NCI-H1694 treated with DMSO at 0.1 percent for 48 hours (cell line): ENCODE measurements at places on chromosomes 12 and 14.

GRCh38 chr12:126424696-126425095 lies 1359.5 kb downstream of the AACS start:
- DNase-seq, result no peak

- DNase-seq, result no peak
Measured at GRCh38 chr14:68656452-68656851, 136.4 kb downstream of the ZFP36L1 start.

- DNase-seq, result peak; percentile 60
Measured at GRCh38 chr14:81085596-81085995, 130.2 kb downstream of the TSHR start.

- no peak for DNase-seq
Measured at GRCh38 chr14:55188686-55189295, 2.6 kb downstream of the DLGAP5 start.

GRCh38 chr12:109716512-109717389 lies 3.1 kb downstream of the FAM222A start:
- peak; percentile 76 for DNase-seq

DNA sequence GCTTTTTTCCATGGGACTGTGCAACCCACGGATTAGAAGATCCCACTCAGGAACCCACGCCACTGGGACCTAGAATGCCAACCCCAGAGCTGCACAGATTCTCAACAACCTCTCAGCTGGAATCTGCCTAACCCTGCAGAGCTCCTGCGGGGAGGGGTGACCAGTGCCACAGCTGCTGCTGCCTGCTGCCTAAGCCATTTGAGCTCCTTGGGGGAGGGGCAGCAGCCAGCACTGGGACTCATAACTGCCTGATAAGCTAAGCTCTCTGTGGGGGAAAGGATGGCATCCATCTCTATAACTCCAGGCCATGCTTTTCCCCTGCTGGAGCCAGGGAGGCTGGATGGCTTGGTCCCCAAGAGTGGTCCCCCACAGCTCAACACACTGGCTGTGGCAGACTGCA lies 182.8 kb downstream of the SLC5A8 start:
- no peak for DNase-seq

DNA sequence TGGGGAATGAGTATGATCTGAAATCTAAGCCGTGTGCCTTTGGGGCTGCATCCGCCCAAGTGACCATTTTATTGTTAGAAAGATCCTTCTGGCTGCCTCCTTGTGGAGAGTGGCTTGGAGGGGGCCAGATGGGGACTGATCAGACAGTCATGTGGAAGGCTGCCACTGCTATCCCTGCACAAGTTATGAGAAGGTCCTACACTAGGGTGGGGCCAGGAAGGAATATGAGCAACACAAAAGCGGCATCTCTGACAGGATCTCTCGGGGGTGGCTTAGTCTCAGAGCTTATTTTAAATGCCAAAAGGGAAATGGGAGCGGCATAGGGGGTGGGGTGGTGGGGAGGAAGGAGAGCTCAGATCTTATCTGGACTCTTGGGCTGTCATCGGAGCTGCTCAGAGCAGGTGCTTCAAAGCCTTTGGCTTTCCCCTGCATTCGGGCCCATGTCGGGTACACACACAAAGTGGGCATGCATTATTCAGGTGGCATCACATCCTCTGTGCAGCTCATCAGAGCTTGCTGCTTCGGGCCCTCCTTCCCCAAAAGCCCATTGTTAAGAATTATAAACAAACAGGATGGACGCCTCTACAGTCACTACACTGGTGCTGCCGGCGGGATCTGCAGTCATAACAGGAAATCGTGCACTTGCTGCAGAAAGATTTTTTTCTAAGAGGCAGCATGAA lies 805.4 kb downstream of the VRK1 start:
- no peak for DNase-seq

GRCh38 chr12:65948320-65949008 lies 124.2 kb downstream of the HMGA2 start:
- no peak for DNase-seq

GRCh38 chr14:39469094-39469710 lies 37.0 kb upstream of the FBXO33 start:
- no peak for DNase-seq

GRCh38 chr12:52906191-52906601 lies 1.3 kb upstream of the KRT8 start:
- DNase-seq, result no peak

- DNase-seq, result no peak
Measured at GRCh38 chr12:22525426-22525825, 18.9 kb downstream of the C2CD5 start.

DNA sequence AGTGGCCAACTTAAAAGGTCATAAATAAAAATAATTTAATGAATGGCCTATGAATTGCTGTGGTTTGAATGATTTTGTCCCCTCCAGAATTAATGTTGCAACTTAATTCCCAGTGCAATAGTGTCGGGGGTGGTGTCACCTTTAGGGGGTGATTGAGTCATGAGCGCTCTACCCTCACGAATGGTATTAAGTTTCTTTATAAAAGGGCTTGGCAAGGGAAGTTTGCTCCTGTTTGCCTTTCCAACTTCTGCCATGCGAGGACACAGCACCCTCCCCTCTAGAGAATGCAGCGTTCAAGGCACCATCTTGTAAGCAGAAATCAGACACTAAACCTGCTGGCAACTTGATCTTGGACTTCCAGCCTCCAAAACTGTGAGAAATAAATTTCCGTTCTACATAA lies 253.3 kb downstream of the ATXN7L3B start:
- DNase-seq, result no peak

DNA sequence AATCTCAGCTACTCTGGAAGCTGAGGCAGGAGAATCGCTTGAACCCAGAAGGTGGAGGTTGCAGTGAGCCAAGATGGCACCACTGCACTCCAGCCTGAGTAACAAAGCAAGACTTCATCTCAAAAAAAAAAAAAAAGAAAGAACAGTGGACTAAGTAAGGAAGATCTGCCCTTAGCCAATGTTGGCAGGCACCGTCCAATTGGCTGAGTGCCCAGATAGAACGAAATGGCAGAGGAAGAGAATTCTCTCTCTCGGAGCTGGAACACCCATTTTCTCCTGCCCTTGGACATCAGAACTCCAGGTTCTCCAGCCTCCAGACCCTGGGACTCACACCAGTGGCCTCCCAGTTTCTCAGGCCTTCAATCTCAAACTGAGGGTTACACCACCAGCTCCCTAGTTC lies 49.9 kb downstream of the ESR2 start:
- DNase-seq, result no peak

GRCh38 chr12:32918890-32919801 lies 22.6 kb upstream of the PKP2 start:
- peak; percentile 91 for DNase-seq

DNA sequence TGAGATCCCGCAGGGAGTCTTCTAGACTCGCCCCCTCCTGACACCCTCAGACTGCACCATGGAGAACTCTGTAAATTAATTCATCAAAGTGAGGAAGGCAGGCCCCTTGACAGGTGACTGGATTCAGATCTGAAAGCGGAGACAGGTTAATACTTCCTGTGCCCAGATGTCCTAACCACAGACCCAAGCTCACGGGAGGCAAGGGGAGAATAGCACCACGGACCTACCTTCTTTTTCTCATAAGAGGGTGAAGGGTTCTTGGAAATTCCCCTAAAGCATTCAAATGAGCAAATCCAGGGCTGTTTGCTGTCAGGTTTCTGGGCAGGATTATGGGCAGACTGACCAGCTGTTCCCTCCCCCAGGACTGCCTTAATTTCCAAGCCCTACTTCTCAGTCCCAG lies 170.0 kb downstream of the ZFP36L1 start:
- no peak for DNase-seq

- DNase-seq, result no peak
Measured at GRCh38 chr12:71756054-71756690, 1.5 kb downstream of the RAB21 start.

DNA sequence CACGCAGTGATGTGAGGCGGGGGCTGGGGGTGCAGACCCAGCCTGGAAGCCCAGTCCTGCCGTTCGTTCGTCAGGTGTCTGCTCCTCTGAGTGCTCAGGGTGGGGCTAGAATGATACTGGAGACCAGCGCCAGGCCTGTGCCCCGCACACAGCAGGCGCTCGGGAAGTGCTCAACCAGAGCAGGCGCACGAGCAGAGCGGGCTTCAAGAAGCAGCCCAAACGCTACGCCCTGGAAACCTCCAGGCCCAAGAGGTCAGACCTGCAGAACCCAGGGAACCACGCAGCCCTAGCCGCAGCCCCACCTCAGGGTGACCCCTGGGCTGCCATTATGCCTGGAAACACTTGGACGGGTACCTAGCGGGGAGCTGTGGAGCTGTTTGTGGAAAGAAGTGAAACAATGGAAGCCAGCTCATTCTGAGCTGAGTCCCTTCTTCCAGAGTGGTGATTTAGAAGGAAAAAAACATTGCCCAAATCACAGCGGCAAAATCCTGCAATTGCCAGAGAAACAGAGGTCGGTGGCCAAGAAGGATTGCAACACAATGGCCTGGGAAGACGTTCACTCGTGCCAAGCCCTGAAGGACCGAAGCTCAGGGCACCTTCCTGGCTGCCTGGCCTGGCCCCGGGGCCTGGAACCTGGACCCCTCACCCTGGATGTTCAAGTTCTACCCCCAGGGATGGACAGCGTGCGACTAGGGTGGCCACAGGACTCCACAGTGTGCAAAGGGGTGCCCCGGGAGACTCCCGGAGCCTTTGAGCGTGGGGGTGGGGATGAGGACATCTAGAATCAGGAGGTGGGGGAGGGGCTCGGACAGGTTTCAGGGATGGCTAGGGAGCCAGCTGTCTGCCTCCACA lies 40.4 kb upstream of the DIO3 start:
- no peak for DNase-seq

DNA sequence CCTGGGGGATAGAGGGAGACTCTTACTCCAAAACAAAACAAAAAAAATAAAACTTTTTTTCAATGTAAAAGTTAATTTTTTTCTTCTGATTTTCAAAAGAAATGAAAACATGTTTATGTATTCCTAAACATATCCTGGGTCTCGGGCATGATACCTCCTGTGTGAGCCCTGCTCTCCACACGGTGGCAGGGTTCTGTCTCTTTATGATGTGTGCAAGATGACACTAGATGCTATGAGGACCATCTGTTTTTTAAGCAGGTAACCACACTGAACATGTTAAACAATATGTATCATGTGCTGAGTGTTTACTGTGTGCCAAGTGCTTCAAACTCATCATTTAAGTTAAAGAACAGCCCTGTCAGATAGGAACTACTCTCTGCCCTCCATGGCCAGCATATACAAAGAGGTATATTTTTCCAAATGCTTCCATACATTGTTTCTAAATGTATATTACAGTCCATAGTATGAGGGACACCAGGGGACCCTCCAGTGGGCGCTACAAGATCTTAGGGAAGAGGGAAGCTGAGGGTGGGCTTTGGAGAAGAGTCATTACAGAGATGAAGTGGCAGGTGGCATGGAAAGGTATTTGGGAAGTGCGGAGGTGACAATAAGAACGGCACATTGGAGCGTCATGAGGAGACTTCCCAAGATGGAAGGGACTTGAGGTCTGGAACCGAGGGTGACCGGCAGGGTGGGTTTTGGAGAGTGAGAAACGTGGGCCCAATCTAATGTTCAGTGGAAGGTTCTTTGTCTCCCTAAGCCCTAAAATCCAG lies 28.5 kb downstream of the FOS start:
- peak; percentile 88 for DNase-seq

DNA sequence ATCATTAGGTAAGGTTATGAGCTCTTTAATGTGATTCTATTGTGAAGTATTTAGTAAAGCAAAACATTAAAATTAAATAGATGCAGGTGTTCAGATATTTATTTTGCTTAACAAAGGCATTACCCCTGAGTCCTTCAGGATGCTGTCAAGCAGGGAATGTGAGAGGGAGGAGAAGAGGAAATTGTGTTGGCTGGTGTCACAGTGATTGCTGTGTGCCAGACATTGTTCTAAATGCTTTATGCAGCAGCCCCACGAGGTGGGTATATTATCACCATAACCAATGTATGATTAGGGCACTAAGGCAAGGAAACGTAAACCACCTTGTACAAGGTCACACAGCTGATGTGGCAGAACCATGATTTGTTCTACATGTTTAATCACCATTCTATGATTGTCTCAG lies 80.1 kb downstream of the STAB2 start:
- DNase-seq, result no peak

- no peak for DNase-seq
Measured at GRCh38 chr12:114784526-114784925, 100.6 kb upstream of the TBX3 start.
